Stimulated activated CD4-positive, alpha-beta T cell treated with anti-CD3 and anti-CD28 coated beads, Interleukin-15, amount 100 ng/mL, for 48 hours (primary cell): ENCODE measurements at places on chromosomes 16 and 17.

GRCh38 chr17:73336408-73337329 lies 24.9 kb upstream of the CDC42EP4 start:
- DNase-seq, result no peak

DNA sequence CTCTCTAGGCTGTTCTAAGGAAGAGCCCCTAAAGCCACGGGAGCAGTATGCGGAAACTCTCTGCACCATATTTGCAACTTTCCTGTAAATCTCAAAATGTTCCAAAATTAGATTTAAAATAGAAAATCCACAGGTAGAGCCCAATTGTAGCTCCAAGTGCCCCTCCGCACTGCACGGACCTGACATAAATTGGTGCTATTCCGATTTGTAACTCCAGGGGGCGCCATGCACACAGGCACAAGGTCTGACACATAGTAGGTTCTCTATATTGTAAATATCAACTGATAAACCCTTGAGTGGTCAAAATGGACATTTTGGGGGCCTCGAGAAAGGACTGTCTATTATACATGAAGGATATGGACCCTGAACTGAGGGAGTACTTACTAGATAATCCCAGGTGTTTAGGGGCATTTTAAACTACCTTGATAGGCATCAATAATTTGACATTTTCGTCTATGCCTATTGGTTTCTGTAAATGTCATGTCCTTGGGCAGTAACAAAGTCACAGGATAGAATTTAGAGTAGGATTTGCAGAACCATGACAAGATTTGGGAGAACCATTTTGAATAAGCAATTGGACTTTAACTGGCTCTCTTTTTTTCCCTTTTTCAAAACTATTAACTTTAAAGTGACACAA lies 36.6 kb upstream of the TMEM132E start:
- peak; percentile 30 for DNase-seq

DNA sequence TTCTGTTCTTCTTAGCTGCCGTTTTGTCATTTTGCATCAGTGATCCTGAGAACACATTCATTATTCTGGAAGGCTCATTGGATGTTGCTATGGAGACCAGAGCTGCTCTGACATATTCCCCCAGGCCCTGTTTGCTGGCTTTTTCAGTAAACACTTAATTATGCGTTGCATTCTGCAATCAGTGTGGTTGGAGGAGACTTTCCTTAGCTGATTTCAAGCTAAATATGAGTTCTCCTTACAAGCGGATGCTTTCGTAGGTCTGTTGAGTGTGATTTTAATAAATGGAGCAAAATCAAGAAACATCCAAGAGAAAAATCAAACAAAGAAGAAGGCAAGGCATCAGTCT lies 38.2 kb upstream of the NUDT7 start:
- DNase-seq, result no peak

DNA sequence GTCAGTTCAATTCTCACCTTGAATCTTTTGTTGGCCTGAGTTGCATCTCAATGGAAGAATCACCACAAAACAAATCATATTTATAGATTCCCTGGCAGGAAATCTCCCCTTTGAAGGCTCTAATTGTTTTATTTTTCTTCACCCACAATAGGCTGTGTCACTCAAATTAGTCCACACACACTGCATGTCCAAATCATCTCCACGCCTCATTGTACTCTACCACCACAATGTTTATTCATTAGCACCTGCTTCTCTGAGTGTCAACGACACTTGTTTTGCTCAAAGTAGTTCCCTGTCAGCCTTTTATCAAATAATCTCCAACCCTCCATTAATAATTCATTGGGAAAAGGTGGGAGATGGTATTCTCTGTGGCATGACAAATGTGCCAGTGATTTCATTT lies 164.3 kb downstream of the ABCC12 start:
- no peak for DNase-seq

DNA sequence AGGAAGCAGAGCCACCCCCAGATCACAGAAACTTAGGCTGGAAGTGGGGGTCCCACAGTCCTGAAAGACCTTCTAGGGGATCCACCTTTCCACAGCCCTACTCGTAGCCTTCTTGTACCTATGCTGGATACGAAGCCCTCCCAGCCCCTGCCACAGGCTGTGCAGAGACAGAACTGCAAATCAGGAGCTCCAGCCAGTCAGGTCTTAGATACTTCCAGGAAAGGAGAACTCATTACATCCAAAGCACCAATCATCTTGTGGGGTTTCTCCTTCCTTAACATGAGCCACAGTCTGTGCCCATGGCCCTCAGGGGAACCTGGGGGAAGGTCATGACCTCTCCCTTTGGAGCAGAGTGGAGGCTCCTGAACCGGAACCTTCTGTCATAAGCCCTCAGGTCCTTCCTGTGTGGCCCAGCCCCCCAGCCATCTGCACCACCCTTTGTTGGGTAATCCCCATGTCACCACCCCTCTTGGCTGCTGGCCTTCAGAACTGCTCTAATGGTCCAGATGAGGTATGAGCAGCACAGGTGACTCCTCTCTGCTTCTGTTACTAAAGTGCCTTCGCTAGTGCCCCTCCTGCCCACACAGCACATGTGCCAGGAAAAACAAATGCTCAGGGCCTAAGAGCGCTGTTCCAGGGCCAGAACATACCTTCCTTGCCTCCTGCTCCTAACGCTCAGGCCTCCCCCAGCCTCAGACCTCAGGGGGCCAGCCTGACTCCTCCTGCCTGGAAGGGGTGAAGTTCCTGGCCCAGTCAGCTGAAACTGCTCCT lies 14.6 kb downstream of the SRCIN1 start:
- DNase-seq, result no peak

DNA sequence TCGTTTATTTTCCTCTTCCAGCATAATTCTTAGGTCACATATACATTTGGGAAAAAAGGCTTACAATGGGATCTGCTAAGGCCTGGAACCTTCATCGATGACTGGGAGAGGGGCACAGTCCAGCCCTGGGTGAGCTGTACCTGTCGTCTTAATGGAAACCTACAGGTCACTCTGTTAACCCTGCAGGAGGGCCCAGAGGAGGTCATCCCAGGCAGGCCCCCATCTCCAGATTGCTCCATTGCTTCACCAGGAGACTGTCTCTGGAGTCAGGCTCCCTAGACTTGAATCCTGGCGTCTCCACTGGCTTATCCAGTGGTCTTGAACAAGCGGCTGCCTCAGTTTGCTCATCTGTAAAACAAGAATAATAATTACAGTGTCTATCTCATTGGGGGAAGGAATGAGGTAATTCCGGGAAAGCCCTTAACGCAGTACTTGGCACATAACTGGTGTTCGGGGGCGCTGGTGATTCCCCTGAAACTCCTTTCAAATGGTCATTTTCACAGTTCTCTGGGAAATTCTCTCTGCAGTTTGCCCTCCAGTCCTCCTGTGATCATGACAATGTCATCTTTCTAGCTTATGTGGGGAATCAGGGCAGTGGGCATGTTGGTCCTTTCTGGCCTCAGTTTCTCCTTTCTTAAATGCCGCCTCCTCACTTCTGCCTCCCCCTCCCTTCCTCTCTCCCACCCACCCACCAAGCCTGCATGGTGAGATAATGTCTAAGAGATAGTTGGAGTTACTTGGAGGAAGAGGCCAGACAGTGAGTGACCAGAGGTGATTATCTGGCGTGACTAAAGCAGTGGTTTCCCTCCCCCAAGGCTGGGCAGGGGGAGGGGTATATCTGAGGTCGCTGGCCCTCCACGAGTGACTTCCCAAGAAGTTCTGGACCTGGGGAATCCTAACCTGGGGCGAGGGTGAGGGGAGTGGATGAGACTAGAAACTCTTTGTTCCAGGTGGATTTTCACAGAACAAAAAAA lies 31.3 kb upstream of the TAC4 start:
- no peak for DNase-seq

- DNase-seq, result no peak
These were observed 92.3 kb downstream of the VPS53 start for GRCh38 chr17:622356-622755.

GRCh38 chr16:17283016-17283415 lies 187.7 kb downstream of the XYLT1 start:
- DNase-seq, result no peak

DNA sequence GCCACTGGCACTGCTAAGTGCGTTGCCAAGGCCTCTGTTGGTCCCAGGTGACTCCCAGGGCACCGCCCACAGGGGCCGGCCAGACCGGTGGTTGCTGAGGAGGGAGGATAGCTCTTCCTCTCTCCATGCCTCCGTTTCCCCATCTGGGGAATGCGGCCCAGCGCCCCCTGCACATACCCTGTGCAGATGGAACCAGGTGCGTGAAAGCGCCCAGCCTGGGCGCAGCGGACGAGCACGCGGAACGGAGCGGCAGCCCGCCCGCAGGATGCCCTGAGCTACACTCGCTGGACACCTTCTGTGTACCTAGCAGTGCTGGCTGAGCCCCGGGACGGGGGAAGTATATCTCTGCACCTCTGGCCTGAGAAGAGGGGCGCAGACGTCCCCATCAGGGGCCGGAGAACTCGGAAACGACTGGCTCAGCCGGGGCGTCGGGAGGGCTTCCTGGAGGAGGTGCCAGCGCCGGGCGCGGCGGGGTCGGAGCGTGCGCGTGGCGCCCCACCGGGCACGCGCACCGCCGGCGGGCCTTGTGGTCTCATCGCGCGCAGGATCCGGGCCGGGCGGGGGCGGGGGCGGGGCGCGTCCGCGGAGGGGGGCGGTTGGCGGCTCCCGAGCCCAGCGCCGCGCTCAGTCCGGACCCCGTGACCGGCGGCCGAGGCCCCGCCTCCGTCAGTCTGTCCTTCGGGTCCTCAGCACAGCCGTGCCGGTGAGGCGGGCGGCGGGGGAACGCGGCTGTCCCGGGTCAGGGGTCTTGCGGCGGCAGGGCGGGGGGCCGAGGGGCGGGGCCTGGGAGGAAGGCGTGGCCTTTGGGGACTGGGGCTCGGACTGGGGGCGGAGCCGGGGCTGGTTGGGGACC lies at the start of the genes CCDC78 and HAGHL:
Gene CCDC78, minus strand, starts transcription at position 6 of the 853 bp plus-strand sequence. CDS start 76 bp downstream, outside the sequence.
Gene HAGHL, plus strand, starts transcription at position 669 of the 853 bp plus-strand sequence. CDS start 404 bp downstream, outside the sequence.
- no peak for DNase-seq

- no peak for DNase-seq
These were observed 26.3 kb downstream of the ARHGAP23 start for GRCh38 chr17:38454532-38454931.

GRCh38 chr16:87837627-87838289 lies 31.5 kb downstream of the SLC7A5 start:
- no peak for DNase-seq

- DNase-seq, result no peak
These were observed 34.5 kb downstream of the TBC1D16 start for GRCh38 chr17:80000981-80001775.

DNA sequence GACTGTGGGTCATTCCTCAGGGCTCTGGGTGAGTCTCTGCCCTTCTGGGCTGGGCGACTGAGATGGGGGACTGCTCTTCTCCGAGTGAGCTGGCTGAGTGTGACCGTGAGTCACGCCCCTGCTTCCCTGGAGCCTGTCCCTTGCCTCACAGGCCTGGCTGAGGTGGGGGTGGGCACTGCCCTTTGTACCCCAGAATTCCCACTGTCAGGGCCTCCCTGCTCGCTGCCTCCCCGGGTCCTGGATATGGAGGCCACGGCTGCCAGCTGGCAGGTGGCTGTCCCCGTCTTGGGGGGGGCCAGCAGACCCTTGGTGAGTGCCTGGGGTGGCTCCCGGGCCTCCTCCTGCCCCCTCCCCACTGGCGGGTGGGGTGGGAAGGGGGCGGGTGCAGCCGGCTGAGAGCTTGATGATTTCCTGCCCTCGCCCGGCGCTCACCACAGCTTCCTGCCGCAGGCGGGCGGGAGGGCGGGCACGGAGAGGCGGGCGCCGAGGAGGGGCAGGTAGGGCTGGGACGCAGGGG lies at the start of gene LAT:
Gene LAT, plus strand, starts transcription at position 434 of the 517 bp plus-strand sequence. CDS start 366 bp downstream, outside the sequence.
- DNase-seq, result peak; percentile 49

DNA sequence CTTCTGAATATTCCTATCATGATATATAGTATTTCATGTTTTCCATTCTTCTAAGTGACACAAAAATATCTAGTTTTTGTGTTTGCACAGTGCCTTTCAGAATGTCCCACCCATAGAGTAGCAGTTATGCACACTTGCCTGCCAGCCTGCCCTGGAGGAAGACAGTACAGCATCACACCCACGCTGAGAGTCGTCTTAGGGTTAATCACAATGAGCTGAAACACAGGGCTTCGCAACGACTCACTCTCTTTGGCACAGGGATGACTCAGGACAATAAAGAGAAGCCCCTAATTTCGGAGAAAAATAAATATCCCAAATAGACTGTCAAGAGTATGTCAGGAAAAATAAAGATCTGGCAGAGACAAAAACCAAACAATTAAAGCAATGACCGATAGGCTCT lies 11.6 kb upstream of the NDUFAB1 start:
- no peak for DNase-seq

DNA sequence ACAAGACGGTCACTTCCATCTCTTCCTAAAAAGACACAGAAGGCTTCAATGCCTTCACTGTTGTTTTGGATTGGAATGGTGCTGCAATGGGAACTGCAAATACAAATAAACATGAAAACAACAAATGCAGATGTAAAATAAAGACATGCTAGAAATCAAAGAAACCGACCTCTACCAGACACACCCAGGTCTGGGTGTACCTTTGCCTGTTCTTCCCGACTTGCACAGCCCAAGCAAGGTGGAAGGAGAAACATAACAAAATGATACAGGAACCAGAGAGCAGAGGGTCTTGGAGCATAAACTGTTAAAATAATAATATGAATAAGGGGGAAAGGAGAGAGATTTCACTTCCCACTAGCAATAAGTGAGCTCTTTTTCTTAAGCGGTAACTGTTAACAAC lies 17.3 kb downstream of the RFFL start:
- DNase-seq, result no peak

DNA sequence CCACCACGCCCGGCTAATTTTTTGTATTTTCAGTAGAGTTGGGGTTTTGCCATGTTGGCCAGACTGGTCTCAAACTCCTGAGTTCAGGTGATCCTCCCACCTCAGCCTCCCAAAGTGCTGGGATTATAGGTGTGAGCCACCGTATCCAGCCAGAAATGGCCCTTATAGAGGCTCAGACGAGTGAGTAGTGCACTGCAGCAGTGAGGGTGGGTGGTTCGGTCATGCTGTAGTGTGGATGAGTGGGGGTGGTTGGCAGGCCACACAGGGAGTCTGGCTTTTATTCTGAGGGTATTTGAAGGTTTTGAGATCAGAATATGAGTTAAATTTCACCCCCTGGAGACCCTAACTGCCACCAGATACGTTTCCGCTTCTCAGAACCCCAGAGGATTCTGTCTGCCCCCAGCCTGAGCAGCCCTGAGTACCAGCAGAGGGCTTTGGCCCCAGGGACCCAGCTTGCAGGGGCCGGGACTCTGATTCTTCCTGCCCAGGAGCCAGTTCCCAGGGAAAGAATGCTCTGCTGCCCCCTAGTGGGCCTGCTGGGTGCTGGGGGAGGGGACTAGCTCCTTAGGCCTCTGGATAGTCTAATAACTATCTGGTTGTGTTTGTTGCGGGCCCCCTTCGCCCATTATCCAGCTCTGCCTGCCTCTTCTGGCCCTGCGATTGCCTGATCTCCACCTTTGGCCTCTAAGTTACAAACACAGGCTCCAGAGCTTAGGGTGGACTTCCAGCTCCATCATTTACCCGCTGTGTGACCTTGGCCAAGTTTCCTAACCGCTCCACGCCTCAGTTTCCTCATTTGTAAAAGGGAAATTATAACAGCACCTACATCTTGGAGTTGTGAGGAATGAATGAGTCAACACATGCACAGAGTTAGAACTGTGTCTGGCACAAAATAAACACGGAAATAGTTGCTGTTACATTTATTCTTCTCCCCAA lies 2.0 kb downstream of the ZNF771 start:
- DNase-seq, result peak; percentile 85

DNA sequence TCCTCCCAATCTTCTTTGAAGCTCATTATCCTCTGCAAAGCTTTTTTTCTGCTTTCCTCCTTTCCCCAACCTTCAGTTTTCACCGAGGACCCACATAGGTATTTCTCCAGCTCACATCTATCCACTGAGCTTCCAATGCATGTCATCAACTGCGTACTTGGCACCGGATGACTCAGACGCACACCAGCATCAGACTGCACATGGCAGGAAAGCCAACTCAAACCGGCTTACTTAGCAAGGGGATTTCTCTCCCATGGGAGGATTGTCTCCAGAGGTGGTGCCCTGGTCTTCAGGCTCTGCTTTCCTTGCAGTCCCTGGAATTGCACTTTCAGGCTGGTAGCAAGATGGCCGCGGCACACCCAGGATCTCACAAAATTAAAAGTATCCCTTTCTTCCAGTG lies 1.7 kb upstream of the AKTIP start:
- DNase-seq, result no peak
